ENCODE measurements at places on chromosomes 16 and 17.

DNA sequence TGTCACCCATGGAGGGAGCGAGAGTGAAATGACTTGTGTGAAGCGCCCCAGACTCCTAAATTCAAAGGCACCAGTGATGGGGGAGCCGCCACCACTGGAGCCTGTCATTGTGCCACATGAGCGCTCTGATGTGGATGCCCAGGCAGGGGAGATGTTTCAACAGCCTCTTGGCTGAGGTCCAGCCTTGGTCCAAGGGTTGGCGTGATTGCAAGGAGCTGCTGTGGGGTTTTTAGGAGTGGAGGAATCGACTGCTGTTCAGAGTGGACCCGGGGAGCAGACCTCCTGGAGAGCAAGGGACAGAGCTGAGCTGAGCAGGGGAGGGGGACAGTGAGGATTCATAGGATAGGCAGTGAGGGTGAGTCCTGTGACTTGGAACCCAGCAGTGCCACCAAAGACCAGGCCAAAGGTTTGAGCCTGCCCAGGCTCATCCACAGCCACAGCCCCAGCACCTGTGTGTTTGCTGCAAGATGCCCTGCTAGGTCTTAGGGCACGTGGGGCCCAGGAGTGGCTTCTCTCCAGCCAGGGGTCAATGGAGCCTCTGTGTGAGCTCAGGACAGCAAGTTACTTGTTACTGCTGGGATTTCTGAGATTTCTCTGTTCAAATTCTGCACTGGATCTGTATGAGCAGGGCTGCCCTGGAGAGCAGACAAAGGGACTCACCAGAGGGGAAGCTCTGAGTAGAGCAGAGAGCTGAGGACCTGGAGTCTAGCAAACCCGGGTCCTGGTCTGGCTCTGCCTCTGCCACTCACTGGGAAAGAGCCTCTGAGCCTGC is 20.3 kb downstream of the RHBDL3 start:
- DNase-seq, result no peak

GRCh38 chr17:50806141-50806643 is 29.2 kb upstream of the WFIKKN2 start:
- no peak for DNase-seq

- no peak for DNase-seq
Measured at GRCh38 chr16:23670137-23670776, 8.4 kb upstream of the PLK1 start.

DNA sequence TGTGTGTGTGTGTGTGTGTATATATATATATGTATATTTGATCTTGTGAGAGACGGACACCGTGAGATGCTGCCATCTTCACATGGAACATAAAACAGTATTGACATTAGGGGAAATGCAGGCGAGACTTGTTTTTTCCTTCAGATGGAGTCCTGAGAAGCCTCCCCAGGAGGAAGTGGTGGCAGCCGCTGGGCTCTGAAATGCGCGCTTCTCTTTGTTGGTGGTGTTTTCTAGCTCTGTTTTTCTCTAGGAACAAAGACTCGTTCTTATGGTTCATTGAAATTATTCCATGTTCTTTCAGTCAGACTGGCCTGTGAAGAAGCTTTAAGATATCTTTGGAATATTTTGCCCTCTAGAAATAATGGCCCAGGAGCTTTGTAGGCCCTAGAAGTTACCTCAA is 32.9 kb downstream of the SNX29 start:
- DNase-seq, result no peak

DNA sequence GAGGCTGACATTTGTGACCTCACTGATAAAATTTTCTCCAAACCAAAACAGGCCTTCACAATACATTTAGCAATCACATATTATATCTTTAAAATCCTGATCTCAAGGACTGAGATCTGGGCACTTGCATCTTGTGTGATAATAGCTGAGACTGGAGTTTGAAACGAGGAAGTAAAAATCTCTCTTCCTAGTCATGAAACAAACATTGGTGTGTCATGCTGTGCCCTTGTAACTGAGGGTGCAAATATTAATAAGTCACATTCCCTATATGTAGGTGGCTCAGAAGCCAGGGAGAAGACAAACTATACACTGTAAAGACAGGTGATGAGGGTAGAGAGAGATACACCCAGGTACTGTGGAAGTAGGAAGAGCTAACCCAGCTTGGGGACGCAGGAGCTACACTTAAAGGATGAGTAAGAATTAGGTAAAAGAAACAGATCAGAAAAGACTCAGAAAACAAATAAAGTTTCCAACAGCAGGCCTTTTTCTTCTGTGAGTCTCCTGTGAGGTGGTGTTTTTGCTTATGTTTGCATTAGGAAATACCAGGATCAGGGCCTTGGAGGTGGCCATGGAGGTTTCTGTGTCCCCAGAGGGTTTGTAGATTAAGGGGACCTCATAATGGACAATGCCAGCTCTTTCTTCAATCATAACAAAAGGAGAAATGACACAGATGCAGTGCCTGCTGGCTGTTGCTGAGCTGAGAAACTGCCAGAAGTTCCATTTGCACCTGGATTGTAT is 335.7 kb downstream of the GRIN2A start:
- DNase-seq, result no peak

- no peak for DNase-seq
Measured at GRCh38 chr16:47715442-47716083, 254.4 kb downstream of the PHKB start.

DNA sequence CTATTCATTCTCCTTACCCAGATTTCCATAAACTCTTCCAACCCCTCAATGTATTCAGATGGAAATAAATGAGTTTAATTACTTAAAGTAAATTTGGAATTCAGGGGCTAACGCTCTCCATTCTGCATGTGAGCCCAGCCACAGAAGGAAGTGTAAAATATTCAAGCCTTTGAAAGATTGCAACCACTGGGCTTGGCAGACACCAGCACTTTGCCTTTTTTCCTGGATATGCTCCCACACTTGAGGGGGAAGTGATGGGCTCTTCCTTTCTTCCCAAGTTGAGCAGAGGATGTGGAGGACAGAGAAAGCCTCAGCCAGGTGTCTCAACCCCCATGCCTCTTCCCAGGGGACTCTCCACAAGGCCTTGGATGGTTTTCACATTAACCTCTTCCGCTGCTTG is 825.1 kb upstream of the EEF2KMT start:
- no peak for DNase-seq

DNA sequence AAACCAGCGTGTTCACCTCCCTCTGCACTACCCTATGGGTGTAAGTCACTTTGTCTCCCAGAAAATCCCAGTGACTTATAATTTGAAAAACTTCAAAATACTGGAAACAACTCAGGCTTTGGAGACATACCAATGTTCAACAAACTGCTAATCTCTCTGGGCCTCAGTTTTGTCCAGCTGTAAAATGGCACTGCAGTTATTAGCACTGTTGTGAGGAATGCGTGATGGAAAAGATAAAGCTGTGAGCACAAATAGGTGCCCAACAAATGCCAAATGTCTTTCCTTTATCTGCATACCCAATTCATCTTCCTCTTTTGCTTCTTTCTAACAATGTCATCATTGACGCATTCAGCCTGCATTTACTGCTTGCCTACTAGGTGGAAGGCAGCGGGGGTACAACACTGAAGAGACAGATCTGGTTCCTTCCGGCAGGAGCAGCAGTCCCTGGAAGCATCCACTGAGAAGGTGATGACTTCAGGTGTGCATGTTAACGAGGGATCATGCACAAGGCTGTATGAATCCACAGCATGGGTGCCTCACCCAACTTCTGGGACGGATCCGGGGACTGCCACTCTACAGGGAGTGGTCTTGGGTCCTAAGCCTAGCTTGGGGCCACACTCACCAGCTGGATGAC is 63.4 kb downstream of the CYTH1 start:
- DNase-seq, result no peak

- DNase-seq, result no peak
Measured at GRCh38 chr17:58028578-58028977, 21.5 kb upstream of the SRSF1 start.

GRCh38 chr16:67773569-67774456 is 32.5 kb downstream of the RANBP10 start:
- no peak for DNase-seq

GRCh38 chr16:89595330-89596060 is 17.9 kb upstream of the DPEP1 start:
- DNase-seq, result no peak

DNA sequence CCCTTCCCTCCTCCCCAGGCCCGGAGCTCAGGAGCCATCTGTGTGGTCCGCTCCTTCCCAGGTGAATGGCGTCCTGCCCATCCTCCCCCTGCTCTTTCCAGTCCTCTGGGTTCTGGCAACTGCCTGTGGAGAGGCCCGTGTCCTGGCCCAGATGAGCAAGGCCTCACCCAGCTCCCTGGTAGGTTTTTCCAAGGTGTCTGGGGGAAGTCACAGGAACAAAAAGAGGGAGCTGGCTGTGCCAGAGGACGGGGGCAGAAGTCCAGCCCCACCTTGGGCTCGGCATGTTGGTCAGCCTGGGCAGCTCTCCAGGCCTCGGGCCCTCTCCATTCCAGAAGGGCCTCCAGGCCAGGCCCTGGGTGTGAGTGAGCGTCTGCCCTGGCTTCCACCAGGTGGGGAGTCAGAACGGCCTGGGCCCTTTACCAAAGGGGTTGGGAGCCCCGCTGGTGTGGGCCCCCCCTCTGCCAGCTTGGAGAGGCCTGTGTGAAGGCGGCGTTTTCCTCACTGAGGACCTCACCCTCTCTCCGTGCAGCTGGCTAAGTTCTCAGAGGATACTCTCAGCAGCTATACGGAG is 25.1 kb downstream of the CASKIN2 start:
- DNase-seq, result no peak

DNA sequence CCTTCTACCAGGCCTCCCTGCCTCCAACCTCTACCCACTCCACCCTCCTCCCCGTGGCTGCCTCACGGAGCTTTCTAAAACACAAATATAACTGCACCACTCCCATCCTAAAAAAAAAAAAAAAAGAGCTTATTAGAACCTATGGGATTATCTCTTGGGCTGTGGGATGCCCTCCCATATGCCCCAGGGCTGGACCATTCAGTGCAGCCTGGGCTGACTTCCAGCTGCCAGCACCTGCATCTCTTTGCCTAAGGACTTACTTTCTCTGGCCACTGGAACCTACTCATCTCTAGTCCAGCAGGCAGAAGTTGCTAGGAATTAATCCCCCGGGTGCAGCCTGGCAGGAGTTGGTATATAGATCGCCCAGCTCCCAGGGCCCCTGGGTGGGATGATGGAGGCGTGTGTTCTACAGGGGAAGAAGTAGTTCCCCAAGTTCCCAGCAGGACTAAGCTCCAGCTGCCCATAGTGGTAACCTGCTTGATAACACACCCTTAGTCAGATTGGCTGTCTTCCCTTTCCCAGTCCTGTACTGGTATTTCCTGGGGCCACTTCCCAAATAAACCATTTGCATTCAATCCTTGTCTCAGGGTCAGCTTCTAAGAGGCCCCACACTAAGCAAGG is 10.3 kb downstream of the MPP3 start:
- no peak for DNase-seq

GRCh38 chr17:78412403-78412802 is 34.0 kb downstream of the PGS1 start:
- no peak for DNase-seq

- DNase-seq, result no peak
Measured at GRCh38 chr16:58280146-58280845, 14.5 kb downstream of the PRSS54 start.

DNA sequence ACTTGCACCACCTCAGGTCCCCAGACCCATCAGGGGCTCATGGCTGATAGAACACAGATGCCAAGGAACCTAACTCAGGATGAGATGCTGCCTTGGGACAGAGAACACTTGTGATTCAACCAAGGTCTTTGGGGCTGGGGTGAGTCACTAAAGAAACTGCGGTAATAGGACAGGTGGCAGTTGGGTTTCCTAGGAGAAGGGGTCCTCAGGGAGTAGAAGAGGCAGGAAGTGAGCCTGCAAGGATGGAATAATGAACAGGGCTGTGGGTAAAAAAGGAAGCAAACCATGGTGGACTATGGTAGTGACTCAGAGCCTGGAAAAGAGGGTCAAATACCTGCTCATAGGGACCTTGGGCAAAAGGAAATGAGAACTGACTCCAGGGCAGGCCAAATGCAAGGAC is 6.5 kb upstream of the PNPO start:
- DNase-seq, result no peak

DNA sequence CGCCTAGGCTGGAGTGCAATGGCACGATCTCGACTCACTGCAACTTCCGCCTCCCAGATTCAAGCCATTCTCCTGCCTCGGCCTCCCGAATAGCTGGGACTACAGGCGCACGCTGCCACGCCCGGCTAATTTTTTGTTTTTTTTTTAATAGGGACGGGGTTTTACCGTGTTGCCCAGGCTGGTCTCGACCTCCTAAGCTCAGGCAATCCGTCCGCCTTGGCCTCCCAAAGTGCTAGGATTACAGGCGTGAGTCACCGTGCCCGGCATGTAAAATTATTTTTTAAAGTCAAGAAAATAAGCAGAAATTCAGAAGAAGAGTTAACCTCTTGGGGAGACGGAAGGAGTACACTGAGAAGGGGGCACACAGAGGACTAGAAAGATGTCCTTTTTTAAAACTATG is 27.5 kb downstream of the CDYL2 start:
- DNase-seq, result no peak

DNA sequence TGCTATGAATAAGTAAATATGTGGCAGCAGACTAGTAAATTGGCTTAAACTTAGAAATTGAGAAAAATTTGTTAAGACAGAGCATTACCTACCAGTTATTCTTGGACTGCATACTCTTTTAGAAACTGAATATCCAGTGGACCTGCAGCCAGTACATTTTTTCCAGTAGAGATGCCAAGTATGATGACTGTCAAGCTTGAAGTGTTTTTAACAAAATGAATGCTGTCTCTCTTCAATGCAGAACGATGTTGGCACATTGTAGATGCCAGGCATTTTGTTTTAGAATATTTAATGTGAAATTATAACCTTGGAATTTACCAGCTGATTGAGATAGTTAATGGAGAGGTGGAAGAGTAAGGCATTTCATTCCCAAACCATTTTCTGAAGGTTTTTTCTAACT is 52.5 kb downstream of the NFAT5 start:
- peak; percentile 0 for DNase-seq

DNA sequence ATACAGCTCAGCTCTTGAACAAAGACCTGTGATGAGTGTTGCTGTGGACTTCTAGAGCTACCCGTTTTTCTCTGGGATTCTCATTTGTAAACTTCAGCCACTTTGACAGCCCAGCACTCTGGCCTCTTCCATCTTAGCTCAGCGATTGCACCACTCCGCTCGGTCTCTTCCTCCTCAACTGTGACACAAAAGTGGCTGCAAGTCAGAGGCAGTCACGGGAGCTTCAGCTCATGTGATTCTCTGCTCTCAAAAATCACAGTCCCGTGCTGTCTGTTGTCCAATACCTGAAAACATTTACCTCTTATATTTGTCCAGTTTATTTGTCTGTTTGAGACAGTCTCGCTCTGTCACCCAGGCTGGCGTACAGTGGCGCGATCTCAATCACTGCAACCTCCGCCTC is 75.7 kb upstream of the DNAH17 start:
- no peak for DNase-seq

DNA sequence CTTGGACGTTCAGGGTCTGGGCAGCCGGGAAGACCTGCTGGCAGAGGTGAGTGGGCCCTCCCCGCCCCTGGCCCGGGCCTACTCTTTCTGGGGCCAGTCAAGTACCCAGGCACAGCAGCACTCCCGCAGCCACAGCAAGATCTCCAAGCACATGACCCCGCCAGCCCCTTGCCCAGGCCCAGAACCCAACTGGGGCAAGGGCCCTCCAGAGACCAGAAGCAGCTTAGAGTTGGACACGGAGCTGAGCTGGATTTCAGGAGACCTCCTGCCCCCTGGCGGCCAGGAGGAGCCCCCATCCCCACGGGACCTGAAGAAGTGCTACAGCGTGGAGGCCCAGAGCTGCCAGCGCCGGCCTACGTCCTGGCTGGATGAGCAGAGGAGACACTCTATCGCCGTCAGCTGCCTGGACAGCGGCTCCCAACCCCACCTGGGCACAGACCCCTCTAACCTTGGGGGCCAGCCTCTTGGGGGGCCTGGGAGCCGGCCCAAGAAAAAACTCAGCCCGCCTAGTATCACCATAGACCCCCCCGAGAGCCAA is 8.6 kb upstream of the ABCC3 start:
- DNase-seq, result no peak
